Activated naive CD8-positive, alpha-beta T cell treated with anti-CD3 and anti-CD28 coated beads, Interleukin-2, amount 50 U/mL, for 24 hours (primary cell): ENCODE measurements at places on chromosomes 3 and 15.

DNA sequence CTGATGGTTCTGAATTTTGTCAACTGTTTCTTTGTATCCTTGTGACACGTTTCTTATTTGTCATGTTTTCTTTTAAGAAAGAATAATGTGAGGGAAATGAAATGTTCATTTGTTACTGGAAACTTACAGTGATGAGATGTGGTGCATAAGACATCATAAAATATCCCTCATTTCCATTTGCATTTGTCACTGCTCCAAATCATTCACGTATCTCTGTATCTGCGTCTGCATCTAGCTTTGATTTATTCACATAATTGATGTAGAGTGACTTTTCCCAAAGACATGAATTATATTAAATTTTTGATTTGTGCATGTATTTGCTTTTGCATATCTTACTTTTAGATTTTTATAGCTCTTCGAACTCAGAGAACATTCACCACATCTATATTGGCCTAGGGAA is 66.8 kb downstream of the CHL1 start:
- no peak for DNase-seq

DNA sequence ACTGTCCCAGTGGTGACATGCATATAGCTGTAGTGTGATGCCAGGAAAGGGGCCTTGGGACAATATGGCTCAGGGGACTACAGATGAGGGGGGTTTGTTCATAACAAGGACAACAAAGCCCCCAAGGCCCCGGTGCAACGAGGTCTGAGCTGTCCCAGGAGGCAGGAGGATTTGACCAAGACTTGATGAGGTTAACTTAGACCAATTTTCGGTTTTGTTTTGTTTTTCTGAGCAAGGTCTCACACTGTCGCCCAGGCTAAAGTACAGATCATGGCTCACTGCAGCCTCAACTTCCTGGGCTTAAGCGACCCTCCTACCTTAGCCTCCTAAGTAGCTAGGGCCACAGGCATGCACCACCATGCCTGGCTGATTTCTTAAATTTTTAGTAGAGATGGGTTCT is 23.8 kb downstream of the EFCAB12 start:
- DNase-seq, result no peak

GRCh38 chr3:131239267-131239666 is 142.3 kb upstream of the NUDT16 start:
- no peak for DNase-seq

DNA sequence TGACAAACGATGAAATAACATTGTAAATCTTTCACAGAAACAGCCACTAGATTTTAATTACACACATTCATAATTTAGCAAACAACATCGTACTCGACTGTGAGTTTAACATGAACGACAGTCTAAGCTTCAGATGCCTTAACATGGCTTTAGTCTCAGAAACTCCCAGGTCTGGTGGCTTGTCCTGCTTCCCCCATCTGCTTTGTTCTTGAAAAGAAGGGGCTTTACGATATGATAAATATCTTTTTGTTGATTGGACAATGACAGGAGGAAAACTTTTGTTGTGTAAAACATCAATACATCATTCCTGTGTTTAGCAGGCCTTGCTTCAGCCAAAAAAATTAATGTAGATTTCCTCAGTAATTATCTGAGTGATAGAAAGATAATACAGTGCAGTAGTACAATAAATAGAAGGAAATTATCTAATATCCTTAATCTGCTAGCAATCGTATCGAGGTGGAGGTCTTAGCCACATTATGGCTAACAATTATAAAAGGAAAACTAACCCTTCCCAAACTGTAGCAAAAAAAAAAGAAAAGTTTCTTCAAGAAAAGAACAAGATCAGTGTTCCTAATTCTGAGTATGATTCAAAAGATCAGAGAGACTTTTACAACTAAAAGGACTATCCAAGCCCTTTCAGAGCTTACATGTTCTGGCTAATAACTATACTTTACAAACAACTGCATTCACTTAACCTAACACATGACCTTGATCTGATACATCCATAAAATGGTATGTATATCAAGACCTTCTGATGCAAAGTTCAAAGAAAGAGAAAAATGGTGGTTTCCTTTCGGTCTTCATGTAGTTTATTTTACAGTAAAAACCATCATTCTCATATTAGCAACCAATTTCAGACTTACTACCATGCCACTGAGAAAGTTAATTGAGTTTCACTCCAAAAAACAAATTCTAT is 535.7 kb downstream of the FOXP1 start:
- DNase-seq, result no peak

DNA sequence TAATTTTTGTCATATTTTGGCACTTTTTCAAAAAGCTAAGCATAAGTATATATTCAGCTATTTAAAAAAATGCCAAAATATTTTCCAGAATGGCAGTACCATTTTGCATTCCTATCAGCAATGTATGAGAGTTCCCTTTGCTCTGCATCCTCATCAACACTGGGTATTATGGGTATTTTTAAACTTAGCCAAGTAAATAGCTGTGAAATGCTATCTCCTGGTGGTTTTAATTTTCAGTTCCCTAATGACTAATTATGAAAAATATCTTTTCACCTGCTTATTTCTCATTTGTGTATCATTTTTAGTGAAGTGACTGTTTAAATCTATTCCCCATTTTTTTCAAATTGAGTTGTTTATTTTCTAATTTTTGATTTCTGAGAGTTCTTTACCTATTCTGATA is 199.7 kb upstream of the NECTIN3 start:
- DNase-seq, result no peak

GRCh38 chr15:42137461-42138261 is 18.8 kb downstream of the PLA2G4F start:
- DNase-seq, result peak; percentile 14

GRCh38 chr15:88331291-88331690 is 74.8 kb upstream of the NTRK3 start:
- DNase-seq, result peak; percentile 70

DNA sequence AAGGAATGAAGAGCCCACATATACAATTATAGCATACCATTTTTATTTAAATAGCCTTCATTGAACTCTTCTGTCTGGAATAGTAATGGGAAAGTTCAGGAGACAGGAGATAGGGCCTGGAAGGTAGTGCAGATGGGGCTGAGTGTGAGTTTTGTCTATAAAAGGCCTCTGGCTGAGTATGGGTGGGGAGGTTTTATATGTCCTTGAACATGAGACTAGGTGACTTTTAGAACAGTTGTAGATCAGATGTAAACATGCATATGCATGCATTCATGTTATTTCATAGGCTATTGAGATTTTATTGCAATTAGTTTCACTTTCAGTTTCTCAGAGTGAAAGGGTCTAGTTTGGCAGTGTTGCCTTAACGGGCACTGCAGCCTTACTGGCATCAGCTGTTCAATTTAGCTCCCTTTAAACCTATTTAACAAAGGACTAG is 27.1 kb downstream of the CGGBP1 start:
- no peak for DNase-seq

DNA sequence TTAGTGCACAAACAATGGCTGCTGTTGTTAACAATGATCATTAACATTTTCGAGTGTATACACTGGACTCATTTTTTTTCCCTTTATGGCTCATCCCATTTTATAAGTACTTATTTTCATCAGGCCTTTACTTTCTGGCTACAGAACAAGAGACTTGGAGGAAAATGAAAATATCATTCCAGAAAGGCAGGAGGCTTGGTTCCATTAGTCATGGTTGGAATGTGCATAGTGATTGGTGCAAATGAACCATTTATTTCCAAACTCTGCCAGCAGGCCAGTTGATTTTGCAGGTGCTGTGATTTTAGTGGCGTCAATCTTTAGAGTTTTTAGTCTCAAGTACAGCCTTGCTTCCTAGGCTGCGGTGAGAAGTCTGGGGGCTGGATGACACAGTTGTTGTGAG is 151.8 kb downstream of the ITPR1 start:
- DNase-seq, result no peak

DNA sequence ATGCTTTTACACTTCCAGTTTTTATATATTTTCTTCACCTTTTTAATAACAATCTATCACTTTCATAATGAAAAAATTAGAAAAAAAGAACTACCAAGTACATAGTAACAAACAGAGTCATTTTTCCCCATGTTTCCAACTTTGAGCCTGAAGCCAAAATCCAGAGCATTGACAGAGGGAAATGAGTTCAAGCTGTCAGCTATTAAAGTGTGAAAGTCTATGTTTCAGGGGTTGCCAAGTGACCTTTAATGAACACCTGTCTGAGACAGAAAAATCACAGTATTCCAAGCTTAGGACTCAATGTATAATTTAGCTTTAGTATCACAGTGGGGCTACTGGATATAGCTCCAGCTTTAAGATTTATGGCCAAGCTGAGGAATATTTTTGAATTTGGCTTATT is 128.3 kb upstream of the GADL1 start:
- DNase-seq, result no peak

DNA sequence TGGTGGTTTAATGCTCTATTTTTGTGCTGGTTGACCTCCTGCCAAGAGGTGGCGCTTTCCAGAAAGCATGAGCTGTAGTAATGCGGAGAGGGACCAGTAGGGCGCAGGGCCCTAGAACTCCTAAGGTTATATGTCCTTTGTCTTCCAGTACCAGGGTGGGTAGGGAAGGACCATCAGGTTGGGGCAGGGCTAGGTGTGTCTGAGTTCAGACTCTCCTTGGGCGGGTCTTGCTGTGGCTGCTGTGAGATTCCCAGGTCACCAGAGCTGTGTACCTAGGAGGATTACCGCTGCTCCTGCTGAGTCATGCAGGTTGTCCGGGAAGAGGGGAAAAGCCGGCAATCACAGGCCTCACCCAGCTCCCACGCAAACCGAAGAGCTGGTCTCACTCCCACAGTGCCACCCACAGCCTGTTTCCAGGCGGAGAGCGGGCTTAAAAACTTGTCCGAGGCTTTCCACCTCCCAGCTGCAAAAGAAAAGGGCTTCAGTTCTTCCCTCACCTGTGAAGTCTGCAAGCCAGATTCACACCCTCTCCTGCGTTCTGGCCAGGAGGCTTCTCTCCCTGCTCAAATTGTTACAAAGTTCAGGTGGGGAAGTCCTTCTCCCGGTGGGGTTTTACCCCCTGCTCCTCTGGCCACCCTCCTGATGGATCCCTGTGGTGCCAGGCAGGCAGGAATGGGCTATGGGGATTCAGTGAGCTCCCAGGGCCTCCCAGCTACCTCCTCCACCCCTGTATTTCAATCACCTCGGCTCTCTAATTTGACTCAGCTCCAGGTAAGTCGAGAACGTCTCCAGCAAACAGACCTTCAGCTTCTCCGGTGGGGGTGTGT is 37.7 kb upstream of the BCHE start:
- DNase-seq, result no peak

DNA sequence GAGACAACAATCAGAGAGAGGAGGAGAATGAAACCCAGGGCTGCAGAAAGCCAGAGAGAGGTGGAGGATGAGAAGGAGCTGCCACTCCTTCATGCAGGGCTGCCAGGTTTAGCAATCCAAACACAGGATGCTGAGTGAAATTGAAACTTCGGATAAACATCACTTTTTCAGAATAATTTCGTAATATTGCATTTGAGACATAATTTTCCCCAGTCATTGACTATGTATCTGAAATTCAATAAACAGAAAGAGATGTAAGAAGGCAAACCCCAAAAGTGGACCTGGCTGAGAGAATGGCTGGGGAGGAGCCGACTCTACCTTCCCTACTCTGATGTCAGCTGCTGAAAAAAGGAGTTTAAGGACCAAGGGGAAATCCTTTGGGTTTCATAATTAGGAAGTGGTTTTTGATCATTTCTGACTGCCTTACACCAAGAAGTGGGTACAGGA is 33.8 kb downstream of the SLC9A9 start:
- DNase-seq, result no peak

- DNase-seq, result no peak
Observed at GRCh38 chr3:22364851-22365250, 613.8 kb upstream of the ZNF385D start.

DNA sequence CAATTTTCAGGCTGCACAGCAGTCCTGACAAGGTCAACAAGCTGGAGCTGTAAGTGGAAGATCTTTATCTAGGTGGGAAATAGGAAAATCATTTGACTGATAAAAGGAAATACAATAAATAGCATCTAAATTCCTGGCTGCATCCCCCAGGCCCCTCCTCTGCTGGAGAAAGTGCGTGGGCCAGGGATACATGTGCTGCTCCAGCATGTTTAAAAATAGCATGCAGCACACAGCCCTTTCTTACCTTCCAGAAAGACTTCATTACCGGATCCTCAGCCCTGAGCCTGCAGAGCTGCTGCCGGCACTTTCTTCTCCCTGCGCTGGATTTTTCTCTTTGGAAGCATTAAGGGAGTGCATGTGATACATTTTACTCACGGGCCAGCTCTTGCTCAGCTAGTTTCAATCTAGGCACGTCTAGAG is 77.3 kb downstream of the HMG20A start:
- no peak for DNase-seq

- DNase-seq, result no peak
Observed at GRCh38 chr3:55313666-55314065, 173.4 kb downstream of the WNT5A start.

GRCh38 chr3:173938159-173938558 is 540.6 kb downstream of the NLGN1 start:
- DNase-seq, result no peak

DNA sequence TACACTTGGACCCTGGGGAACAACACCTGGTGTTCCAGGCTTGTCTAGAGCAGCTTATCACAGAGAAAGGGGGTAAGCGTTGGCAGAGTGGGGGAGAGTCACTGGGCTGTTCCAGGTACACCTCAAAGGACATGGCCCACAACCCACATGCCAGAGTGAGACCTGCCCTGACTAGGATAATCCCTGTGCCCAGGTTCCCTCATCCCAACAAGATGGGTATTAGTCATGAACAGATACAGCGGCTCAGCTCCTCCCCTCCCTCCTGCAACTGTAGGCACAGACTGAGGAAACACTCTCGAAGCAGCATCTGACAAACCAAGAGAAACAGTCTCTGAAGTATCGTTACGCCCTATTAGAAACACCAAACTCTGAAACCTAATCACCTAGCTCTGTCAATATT is 32.1 kb upstream of the RPS17 start:
- no peak for DNase-seq

GRCh38 chr3:1190569-1190968 is 97.7 kb downstream of the CNTN6 start:
- no peak for DNase-seq

- no peak for DNase-seq
Observed at GRCh38 chr3:195160908-195161434, 110.0 kb downstream of the XXYLT1 start.

- no peak for DNase-seq
Observed at GRCh38 chr3:35262406-35262805, 376.9 kb upstream of the ARPP21 start.

DNA sequence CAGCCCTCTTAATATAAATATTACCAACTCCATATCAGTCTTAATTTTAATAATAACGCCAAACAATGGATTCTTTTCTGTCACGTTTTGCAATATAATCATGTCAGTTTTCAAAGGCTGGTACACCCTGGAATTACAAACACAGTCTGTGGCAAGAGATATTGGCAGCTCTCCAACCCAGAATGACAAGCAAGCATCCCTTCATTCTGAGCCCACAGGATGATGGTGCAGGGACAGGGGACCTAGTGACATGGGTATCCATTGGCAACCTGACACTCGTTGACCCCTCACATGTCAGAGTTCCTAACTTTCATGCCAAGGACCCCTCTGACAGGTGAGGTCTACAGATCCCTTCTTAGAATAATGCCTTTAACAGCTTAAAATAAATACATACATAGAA is 154.5 kb upstream of the TSC22D2 start:
- no peak for DNase-seq

- DNase-seq, result no peak
Observed at GRCh38 chr3:109743981-109744380, 406.6 kb upstream of the DPPA4 start.
